Erythroblast (primary cell): ENCODE measurements at places on chromosomes 5 and 9.

DNA sequence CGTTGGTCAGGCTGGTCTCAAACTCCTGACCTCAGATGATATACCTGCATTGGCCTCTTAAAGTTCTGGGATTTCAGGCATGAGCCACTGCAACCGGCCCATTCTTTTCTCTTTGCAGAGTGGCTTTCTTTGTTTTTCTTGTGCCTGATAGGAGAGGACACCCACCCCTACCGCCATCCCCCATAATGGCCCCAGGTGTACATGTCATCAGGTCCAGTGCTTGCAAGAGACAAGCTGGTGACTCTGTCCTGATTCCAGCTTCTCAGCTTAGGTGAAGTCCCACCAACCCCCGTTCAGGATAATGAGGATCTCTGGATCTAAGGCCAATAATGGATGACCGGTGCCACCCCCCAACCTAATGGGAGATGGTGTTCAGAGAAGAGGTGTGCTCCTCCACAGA lies 2.3 kb upstream of the AIF1L start:
- no peak for DNase-seq

DNA sequence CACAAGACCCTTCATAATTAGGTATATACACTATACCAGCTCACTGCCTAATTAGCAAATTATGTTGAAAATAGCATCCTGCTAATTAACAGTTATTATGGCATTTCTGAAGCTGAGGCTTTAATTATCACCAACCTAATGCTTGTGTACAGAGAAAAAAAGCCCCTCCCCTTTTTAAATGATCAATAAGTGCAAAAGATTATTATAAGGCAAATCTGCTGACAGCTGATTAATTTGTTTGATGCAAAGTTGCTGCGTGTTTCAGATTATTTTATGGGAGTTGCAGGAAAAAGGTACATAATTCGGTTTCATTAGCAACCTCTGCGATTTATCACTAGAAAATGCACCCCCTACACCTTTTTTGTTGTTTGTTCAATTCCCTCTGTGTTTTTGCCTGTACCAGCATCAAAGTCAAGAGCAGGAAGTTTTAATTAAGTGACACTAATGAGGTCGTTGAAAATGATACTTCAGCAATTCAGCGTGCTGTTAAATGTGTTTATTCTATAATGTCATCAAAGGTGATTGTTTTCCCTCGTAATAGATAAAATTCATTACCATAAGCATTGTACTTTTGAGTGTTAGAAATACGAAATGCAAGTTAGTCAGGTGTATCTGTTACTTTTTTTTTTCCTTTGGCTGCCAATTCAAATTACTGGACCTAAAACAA lies 170.0 kb downstream of the EBF1 start:
- no peak for DNase-seq

- no peak for DNase-seq
Measured at GRCh38 chr9:64773491-64773931, 511.5 kb downstream of the FOXD4L5 start.

DNA sequence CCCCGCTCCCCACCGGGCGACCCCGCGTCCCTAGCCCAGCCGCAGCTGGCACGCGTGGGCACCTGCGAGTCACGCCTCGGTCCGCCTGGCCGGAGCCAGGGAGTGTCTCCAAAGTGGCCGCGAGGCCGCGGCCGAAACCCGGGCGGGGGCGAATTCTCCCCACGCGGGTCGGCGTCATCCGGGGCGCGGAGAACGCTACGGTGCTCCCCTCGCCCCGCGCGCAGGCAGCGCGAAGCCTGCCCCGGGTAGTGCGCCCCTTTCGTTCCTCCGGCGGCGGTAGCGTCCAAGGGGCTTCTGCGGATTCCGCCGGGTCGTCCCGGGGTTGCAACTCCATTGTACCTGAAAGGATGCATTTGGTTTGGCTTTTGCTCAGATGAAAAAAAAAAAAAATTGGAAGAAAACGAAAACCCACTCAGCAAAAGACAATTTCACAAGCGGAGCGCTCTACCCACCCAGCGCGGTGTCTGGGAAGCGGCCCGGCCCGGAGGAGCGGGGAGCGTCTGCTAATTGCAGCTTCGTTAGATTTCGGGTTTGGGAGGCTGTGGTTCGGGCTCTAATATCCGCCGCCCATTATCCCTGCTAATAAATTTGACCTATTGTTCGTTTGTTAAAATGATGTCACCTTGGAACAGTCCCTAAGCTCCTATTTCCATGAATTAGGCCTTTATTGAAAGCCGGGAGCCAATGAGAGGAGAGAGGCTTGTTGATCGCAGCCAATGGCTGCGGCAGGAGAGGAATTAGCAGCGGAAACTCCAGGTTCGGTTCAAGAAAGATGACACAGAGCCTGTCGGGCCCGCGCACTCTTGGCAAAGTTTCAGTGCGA lies at the start of gene TLX3:
Gene TLX3, plus strand, starts transcription at position 796 of the 823 bp plus-strand sequence. CDS start 118 bp downstream, outside the sequence.
- peak; percentile 79 for DNase-seq

DNA sequence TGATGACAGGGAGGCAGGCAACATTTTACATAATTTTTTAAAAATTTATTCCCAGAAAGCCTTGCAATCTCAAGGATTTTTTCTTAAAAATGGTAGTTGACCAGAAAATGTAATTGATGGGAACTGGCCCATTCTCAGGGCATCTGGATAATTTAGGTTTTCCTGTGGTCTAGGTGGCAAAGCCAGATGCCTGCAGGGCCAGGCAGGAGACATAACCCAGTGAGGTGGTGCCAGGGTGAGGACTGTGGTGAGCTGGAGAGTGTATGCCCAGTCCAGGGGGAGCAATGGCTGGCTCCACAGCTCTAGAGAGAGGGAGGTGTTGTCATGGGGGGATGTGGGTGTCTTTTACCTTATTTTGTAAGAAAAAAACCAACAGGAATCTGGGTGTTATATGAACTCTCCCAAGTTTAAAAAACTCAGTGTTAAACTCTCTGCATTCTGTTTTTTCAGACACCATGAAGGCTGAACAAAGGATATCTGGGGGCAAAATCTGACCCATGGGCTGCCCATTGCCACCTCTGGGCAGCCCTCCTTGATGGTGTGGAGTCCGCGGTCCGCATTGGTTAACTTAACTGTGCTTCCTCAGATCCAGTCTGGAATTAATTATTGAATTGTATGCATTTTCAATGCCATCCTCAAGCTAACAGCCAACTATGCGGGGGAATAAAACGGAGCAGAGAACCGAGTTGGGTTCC lies 43.9 kb downstream of the BOD1 start:
- DNase-seq: no peak

DNA sequence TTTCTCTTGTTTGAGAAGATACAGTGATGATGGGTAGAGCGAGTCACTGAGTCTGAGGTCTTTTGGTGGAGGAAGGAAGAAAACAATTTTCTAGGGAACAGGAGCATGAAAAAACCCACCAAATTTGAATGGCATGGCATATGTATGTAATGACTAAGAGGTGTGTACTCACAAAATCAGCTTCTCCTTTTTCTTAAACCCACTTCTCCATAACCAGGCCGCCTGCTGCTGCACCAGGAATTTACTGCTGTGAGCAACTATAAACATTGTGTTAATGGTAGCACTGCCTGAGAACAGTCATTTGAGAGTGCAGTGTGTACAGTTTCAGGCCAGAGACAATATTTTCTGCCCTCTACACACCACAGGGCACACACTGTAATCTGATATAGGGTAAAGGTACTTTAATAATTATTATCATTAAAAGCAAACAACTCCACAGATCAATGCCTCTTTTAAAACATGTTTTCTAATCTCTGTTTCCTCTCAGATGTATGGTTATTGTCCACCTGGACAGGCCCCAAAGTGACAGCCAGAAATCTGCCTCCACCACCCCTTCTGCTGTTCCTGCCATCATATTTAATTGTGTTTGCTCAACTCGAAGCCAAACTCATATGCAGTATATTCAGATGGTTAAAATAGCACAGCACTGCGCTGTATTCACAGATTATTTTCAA lies 241.6 kb downstream of the KIAA0825 start:
- no peak for DNase-seq
